Activated CD4-positive, alpha-beta memory T cell treated with anti-CD3 and anti-CD28 coated beads for 36 hours (primary cell): ENCODE measurements at places on chromosomes 12 and 14. TPM values are rescaled to one million over a fixed set of nuclear protein-coding genes. Genes with fewer than 3 reads are reported as not detected.

DNA sequence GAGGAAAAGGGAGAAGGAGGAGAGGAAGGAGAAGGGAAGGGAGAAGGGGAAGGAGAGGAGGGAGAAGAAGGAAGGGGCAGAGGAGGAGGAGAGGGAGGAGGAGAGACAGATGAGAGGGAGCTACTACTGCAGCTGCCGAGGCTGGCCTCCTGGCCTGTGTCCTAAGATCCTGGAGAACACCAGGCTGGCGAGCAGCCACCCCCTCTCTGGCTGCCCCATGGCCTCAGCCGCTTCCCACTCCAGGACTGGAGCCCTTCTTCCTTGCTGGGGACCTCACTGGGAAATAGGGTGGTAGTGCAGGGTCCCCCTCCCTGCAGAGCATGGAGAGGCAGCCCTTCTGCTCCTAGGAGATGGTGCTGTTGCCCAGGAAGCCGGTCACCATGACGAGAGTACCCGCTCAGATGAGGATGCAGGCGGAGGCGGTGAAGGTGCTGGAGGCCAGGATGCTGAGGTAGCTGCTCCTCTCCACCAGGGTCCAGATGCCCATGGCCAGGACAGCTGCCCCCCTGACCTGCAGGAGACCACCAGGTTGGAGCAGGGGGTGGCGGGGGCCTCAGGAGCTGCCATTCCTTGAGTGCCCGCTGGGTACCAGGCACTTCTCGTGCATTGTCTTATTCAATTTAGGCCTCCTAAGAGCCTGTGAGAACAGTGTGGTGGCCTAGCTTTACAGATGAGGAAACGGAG lies 167.9 kb upstream of the PRMT8 start:
- no peaks in the 10 kb centered on the region for H3K4me1 ChIP-seq
- DNase-seq, result no peak
- H3K36me3 ChIP-seq, result no peaks in the 10 kb centered on the region
- peaks cover 3% of the 10 kb centered on the region for H3K27me3 ChIP-seq
- H3K4me3 ChIP-seq, result no peak overlapping the region
- H3K27ac ChIP-seq, result no peak overlapping the region

DNA sequence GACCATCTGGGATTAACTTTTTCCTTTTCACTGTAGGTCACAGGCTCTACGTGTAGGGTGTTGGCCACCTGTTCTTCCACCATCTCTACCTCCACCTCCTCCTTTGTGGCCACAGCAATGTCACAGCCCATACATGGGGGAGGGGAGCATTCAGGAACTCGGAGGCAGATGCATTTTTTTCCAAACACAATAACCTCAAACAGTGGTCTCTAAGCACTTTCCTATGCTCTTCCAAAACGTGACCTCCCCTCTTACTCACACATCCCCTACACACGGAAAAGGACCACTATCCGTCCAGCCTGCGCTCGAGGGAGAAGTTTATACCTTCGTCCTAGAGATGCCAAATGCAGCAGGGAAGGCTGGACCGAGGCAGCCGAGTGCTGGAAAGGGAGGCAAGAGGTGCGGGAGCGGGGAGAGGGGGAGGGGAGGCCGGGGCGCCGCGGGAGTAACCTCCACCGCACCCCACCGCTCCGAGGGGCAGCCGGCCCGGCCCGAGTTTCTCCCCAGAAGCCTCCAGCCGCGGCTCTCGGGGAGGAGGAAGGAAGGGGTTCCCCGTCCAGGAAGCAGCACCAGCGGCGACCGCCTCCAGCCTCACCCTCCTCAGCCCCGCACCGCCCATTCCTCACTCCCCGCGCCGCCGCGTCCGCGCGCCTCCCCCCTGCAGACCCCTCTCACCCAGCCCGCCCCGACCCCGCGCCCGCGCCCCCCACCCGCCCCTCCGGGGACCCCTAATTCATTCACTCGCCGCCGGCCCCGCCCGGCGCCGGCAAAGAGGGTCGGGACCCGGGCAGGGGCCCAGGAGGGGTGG lies 594 bp downstream of the KRAS start:
- peak overlapping the region; percentile 82 for H3K27ac ChIP-seq
- peak overlapping the region; percentile 91 for H3K4me3 ChIP-seq
- H3K36me3 ChIP-seq, result peaks cover 16% of the 10 kb centered on the region
- peak; percentile 64 for DNase-seq
- H3K4me1 ChIP-seq, result peaks cover 35% of the 10 kb centered on the region

GRCh38 chr14:58772794-58773620 lies 135.2 kb downstream of the DACT1 start:
- no peak overlapping the region for H3K27ac ChIP-seq
- H3K36me3 ChIP-seq, result no peaks in the 10 kb centered on the region
- DNase-seq, result no peak
- H3K27me3 ChIP-seq, result peaks cover 4% of the 10 kb centered on the region
- no peak overlapping the region for H3K4me3 ChIP-seq

GRCh38 chr12:92444763-92445162 lies 258.0 kb upstream of the PLEKHG7 start:
- H3K36me3 ChIP-seq, result no peaks in the 10 kb centered on the region
- H3K4me1 ChIP-seq, result peaks cover 20% of the 10 kb centered on the region
- no peak overlapping the region for H3K27ac ChIP-seq
- DNase-seq, result no peak

- no peaks in the 10 kb centered on the region for H3K36me3 ChIP-seq
- H3K27me3 ChIP-seq, result peaks cover 2% of the 10 kb centered on the region
- H3K4me1 ChIP-seq, result peaks cover 7% of the 10 kb centered on the region
- H3K4me3 ChIP-seq, result no peak overlapping the region
Observed at GRCh38 chr12:48292040-48292439, 58.7 kb downstream of the ZNF641 start.

ITGA7 gene
- total RNA-seq, result 4.1 TPM

- peak within 1 kb of the TSS; percentile 97 for H3K4me3 ChIP-seq
- H3K4me1 ChIP-seq, result peaks cover 51% of the 10 kb centered on the region
- H3K27me3 ChIP-seq, result no peaks in the 10 kb centered on the region
- DNase-seq, result peak; percentile 93
Observed at GRCh38 chr12:108633534-108634248, at the start of gene SELPLG. Gene SELPLG, minus strand, starts transcription at chr12:108633894. Its CDS starts 9,587 bp downstream, at chr12:108624307.

- H3K27ac ChIP-seq, result no peak overlapping the region
- H3K4me3 ChIP-seq, result no peak overlapping the region
- no peaks in the 10 kb centered on the region for H3K36me3 ChIP-seq
- H3K27me3 ChIP-seq, result no peaks in the 10 kb centered on the region
- DNase-seq, result no peak
Observed at GRCh38 chr12:24034160-24034559, 84.7 kb upstream of the SOX5 start.

GRCh38 chr12:107347261-107347660 lies 253.9 kb upstream of the CRY1 start:
- H3K27ac ChIP-seq, result no peak overlapping the region
- no peak for DNase-seq
- H3K4me3 ChIP-seq, result no peak overlapping the region
- H3K36me3 ChIP-seq, result peaks cover 10% of the 10 kb centered on the region

TAS2R7 gene
- total RNA-seq, result not detected

GRCh38 chr12:3420693-3421092 lies 70.3 kb upstream of the PRMT8 start:
- peaks cover 20% of the 10 kb centered on the region for H3K27me3 ChIP-seq
- H3K4me1 ChIP-seq, result no peaks in the 10 kb centered on the region
- no peak overlapping the region for H3K4me3 ChIP-seq
- H3K27ac ChIP-seq, result no peak overlapping the region
